CD4-positive, alpha-beta T cell (primary cell): ENCODE measurements at places on chromosomes 11 and 22.
A peak's percentile ranks its signal among the peaks of the same experiment; 100 is the strongest.

- DNase-seq: no peak
Measured at GRCh38 chr11:71470946-71471345, 17.9 kb downstream of the NADSYN1 start.

- DNase-seq: no peak
Measured at GRCh38 chr11:72293391-72293790, 49.4 kb upstream of the PHOX2A start.

- no peak for DNase-seq
Measured at GRCh38 chr11:26867286-26867685, 126.6 kb upstream of the FIBIN start.

DNA sequence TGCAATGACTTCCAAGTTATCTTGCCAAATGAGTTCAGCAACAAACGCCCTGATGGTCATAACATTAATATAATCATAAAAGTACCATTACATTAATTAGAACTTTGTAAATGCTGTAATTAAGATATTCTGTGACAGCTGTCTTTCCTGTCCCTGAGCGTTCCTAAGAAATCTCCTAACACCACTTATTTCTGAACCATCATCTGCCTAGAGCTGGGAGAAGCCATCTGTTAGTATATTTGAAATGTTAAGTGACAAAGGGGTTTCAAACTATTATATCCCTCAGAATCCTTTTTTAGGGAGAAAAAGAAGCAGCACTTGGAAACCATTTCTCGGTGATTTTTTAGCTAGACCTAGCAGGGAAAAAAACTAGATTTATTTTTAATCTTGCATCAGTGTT lies 657.5 kb downstream of the FAM181B start:
- DNase-seq: no peak

DNA sequence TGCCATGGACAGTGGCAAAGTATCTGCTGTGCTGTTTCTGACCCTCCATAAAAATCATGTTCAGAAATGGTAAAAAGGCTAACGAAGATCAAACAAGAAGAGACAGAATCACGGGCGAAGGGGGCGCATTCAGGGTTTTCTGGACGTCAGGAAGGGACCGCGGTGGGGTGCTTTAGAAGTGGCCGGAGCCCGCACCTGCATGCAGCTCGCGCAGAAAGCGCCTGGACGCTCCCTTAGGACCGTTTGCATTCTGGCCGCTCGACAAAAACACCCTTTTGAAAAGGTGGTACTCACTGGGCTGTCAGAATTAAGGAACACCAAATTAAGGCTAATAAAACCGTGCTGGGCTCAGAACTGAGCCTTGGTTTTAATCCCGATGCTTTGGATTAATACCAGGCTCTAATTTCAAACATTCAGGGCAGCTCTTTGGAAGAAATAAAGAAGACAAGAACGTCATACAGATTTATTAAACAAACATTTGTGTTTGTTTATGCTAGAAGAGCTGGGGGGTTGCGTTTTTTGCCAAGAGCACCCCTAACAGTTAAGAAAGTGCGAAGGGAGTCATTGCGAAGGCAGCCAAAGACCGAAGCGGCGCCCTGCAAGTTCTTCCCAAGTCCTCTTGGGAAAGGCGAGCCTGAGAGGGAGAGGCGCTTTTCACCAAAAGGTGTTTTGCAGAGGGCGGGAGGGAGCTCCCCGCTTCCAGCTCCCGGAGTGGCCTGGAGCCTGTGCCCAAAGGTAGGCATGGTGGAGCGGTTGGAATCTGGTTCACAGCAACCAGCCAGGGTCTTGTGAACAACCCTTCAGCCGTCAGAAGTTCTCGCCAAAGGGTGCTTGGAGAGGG lies 47.7 kb upstream of the DBX1 start:
- DNase-seq: no peak

- DNase-seq: no peak
Measured at GRCh38 chr11:60941371-60942119, 10.4 kb downstream of the SLC15A3 start.

- DNase-seq: peak; percentile 73
Measured at GRCh38 chr22:46734830-46735453, 3.1 kb downstream of the CERK start.
